ENCODE measurements at places on chromosomes 3 and 15. TPM values are rescaled to one million over a fixed set of nuclear protein-coding genes. Genes with fewer than 3 reads are reported as not detected.

- no peak for DNase-seq
These were observed 116.4 kb upstream of the RAD18 start for GRCh38 chr3:9079676-9080075.

Gene SLC24A5
- polyA plus RNA-seq, result 0.50 TPM

Gene C2CD4A
- polyA plus RNA-seq, result 0.57 TPM

Gene GMPS
- polyA plus RNA-seq, result 84.8 TPM

GRCh38 chr3:62833538-62833937, 41.7 kb downstream of the CADPS start:
- no peak for DNase-seq

GRCh38 chr15:42159381-42160015, 3.1 kb upstream of the PLA2G4F start:
- no peak for DNase-seq

All from renal cortex interstitium (tissue), 15 donors.